ENCODE measurements at places on chromosomes 7 and 10.

GRCh38 chr7:74481458-74482196, 27.9 kb downstream of the GTF2IRD1 start:
- DNase-seq = no peak

GRCh38 chr7:24827589-24827988, 70.3 kb upstream of the GSDME start:
- DNase-seq = no peak

GRCh38 chr7:73903321-73904218, 42.6 kb downstream of the TMEM270 start:
- DNase-seq = no peak

- DNase-seq = no peak
Observed at GRCh38 chr7:27423290-27423689, 180.7 kb downstream of the EVX1 start.

- no peak for DNase-seq
Observed at GRCh38 chr10:17062955-17063484, 66.6 kb downstream of the CUBN start.

GRCh38 chr10:69366738-69367137, 50.0 kb downstream of the TACR2 start:
- DNase-seq = no peak

GRCh38 chr10:70714245-70714644, 41.9 kb downstream of the ADAMTS14 start:
- no peak for DNase-seq

Data from HuH-7 (cell line).